ENCODE measurements at places on chromosomes 6 and 20.

DNA sequence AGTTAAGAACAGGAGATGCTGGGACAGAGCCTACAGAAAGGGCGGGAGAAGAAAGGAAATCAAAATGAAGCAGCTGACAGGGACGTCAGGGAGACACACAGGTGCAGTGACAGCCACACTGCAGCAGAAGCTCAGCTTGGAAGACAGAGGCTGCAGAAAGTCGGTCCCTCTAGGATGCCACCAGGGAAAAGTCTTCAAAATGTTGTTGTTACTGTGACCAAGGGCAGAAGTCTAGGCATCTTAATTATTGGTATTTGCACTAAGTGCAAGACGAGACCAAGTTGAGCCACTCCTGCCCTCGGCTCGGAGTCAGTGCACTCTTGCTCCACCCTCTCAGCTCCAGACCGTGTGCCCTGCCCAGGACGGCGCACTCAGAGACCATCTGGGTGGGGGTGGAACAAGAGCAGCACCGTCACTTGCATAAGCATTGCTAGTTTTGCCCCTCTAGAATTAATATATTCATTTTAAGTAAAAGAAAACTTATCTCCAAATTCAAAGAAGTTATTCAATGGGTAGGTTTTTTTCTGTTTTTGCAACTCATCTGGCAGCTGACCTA lies 2.6 kb downstream of the PRR18 start:
- no peak for DNase-seq

DNA sequence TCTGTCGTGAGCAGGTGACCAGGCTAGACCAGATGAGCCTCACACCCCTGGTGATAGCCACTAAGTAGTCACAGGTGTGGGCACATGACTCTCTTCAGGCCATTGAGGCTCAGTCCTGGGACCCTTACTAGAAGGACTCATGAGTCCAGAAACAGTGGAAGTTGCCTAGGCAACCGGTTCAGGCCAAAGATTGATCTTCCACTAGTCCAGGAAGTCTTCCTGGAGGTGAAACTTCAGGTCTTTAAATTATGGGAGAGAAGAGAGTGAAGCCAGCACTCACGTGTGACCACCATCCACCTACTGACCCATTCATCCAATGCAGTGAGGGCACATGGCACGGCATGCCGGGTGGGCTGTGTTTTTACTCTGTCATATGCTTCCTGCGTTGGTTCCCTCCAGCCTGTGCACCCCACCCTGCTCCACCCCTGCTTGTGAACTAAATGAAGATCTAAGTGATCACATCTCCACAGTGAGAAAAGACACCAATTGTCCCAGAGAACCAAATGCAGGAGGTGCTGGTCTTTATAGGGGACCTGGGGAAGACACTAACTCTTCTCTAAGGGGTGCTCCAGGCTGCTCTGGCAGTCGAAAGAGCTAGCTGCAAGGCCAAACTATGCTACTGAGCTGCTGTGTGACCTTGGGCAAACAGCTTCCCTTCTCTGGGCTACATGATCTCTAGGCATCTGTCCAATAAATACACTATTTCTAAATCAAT lies 12.5 kb upstream of the STX16 start:
- no peak for DNase-seq

- no peak for DNase-seq
These were observed 1.7 kb upstream of the TMEM74B start for GRCh38 chr20:1186367-1186991.

DNA sequence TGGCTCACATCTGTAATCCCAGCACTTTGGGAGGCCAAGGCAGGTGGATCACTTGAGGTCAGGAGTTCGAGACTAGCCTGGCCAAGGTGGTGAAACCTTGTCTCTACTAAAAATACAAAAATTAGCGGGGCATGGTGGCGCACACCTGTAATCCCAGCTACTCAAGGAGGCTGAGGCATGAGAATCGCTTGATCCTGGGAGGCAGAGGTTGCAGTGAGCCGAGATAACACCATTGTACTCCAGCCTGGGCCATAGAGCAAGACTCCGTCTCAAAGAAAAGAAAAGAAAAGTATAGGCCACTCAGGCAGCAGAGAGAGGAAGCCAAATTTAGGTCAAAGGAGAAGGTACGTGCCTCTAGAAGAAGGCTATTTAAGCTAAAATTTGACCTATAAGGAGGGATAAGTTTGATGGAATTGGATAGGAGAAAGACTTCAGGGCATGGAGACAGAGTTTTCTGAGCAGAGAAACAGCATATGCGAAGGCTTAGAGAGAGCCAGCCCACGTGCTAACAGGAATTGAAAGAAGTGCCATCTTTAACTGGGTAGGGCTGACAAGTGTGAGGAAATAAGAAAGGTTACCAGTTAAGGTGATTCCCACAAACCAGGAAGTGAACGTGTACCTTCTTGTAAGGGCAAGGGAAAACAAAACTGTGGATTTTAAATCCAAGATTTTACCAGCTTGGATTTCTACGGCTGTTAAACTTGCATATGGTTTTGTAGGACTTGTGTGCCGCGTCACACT lies 113.8 kb downstream of the IPCEF1 start:
- DNase-seq, result no peak

GRCh38 chr6:41500561-41500960 lies 45.6 kb upstream of the FOXP4 start:
- no peak for DNase-seq

DNA sequence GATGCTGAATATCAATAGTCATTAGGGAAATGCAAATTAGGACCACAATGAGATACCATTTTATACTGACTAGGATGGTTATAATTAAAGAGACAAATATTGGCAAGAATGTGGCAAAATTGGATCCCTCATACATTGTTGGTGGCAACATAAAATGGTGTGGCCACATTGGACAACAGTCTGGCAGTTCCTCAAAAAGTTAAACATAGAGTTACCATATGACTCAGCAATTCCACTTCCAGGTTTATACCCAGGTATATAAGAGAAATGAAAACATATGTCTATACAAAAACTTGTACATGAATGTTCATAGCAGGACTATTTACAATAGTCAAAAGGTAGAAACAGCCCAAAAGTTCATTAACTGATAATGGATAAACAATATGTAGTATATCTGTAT lies 2.0 kb upstream of the CRIP3 start:
- DNase-seq, result peak; percentile 5

DNA sequence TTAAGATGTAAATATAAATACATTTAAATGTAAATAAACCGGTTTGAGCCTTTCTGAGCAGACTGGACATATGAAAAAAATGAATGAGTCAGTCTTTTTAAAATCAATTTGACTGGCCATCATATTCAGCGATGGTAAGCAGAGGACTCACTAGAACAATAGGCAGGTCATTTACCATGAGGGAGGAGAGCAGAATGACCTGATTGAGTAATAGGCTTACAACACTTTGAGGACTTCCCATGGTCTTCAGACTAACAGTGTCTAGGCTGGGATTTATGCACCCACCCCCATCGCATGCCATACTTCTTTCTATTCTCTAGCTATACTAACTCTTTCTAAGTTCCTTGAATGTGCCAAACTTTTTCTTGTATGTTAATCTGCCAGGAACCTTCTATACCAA lies 241.9 kb upstream of the RAB32 start:
- no peak for DNase-seq

- no peak for DNase-seq
These were observed 59.8 kb downstream of the CDH4 start for GRCh38 chr20:61311656-61312387.

DNA sequence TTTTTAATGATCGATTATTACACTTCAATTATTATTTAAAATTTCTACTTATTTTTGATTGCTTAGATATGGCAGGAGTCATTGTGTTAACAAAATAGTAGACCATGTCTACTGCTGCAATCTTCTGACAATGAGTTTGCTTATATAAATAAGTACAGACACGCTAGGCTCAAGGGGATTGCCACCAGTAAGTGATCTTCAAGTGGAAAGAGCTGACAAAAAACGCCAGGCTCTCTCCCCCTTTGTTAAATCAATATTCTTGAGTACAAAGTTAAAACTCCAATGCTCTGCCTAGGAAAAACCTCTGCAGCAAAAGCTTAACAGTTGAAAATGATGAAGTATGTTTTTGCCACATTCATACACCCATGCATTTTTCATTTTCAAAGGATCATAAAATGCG lies 738.1 kb downstream of the HDGFL1 start:
- no peak for DNase-seq

Measured in hematopoietic multipotent progenitor cell treated with erythropoietin and hydrocortisone succinate and interleukin-3 and kit ligand, for 8 days (in vitro differentiated cells).